ENCODE measurements at places on chromosomes 16 and 17.
A peak's percentile ranks its signal among the peaks of the same experiment; 100 is the strongest.

- DNase-seq, result no peak
Observed at GRCh38 chr17:75439287-75439686, 17.1 kb upstream of the TMEM94 start.

DNA sequence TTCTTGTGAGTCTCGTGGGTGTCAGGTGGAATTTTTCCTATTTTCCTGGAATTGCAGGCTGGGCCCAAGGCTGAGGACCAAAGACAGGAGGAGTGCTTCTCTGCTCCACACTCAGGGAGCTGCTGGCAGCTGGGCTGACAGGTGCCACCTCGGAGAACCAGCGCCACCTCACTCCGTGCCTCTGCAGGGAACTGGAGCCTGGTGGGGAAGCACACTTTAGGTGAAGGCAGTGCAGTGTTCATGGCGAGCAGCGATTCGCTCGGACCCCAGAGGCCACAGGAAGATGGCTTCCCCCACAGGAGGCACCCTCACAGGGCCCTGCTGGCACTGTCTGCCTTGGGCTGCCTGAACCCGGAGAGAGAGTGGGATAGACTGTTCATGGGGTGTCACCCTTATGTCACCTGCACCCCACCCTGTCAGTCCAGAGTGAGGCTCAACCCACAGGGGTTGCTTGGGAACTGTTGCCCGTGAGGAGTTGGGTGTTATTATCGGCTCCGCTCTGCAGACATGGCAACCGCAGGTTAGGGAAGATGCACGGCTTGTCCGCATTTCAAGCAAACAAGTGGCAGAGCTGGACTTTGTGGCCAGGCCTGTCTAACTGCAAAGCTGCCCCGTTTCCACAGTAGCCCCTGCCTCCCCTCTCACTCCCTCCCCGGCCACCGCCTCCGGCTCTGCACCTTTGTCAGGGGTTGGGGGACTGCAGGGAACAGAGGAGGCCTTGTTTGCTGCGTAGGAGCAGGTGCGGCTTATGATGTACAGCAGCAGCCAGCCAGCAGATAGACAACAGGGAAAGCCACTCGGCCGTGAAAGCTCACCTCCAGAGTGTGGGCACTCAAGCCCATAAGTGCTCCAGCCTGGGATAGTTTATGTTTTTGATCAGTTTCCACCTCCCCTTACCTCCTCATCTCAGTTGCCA, 15.5 kb downstream of the TBC1D24 start:
- DNase-seq, result peak; percentile 59

DNA sequence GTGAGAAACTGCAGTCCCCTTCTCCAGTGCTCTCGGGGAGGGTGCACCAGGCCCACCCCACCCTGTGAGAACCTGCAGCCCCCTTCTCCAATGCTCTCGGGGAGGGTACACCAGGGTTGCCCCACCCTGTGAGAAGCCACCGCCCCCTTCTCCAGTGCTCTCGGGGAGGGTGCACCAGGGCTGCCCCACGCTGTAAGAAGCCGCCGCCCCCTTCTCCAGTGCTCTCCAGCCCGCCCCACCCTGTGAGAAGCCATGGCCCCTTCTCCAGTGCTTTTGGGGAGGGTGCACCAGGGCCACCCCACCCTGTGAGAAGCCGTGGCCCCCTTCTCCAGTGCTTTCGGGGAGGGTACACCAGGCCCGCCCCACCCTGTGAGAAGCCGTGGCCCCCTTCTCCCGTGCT, 12.1 kb downstream of the SPATA33 start:
- no peak for DNase-seq

- no peak for DNase-seq
Observed at GRCh38 chr17:53133876-53134275, 688.9 kb upstream of the KIF2B start.

DNA sequence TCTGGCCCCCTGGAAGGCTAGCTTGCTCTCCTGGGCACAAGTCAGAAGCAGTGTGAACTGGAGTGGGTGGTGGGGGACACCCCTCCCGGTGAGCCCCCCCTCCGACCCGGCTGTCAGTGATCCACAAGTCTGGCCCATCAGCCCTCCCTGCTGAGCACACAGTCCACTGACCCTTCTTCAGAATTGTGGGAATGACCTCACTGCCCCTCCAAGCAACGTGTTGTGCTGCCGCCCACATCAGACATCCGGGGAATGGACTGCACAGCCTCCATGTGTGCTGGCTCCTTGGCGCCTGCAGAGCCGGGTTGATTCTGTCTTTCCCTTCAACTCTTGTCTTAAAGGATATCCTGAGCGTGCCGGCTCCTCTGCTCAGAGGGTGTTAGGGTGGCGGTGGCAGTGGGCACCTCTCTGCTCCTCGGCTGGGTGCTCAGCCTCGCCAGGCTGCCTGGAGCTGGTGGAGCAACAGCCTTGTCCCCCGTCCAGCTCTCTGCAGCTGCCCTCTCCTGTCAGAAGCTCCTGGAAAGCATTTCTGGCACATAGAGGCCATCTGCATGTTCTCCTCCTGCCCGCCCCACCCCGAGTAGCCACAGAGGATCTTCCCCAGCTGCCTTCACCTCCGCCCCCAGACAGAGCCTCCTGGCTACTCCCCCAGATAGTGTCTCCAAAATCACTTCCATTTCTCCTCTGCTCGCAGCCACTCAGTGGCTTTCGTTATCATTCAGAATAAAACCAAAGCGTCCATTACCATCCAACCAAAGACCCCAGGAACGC, 19.8 kb downstream of the NPTX1 start:
- no peak for DNase-seq

DNA sequence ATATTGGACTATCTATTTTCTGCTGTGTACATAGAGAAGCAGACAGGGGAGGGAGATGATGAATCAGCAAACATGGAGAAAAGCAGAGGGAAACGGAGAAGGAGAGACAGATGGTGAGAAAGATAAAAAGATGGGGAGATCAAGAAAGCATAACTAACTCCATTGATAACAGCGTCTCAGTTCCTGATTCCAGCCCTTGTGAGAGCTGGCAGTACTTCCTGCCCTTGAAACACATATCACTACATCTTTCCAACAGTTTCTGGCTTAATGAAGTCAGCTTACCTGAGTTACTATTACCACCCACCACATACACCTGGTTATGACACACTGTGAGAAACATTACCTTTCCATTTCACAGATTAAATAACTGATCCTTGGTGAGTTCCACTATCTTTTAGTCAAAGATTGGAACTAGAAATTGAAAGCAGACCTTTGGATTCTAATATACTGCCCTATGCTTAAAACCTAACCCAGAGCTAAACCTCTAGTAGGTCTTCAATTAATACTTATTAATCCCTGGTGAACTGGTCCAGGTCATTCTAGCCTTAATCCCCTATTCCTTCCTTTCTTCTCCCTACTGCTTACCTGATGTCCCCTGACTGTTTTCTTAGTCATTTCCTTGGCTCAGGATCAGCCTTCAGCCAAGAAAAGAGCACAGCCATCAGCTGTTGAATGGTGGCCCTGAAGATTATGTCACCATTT, 346.6 kb upstream of the CCL2 start:
- DNase-seq, result no peak

- no peak for DNase-seq
Observed at GRCh38 chr17:48809182-48809581, 7.8 kb downstream of the TTLL6 start.

DNA sequence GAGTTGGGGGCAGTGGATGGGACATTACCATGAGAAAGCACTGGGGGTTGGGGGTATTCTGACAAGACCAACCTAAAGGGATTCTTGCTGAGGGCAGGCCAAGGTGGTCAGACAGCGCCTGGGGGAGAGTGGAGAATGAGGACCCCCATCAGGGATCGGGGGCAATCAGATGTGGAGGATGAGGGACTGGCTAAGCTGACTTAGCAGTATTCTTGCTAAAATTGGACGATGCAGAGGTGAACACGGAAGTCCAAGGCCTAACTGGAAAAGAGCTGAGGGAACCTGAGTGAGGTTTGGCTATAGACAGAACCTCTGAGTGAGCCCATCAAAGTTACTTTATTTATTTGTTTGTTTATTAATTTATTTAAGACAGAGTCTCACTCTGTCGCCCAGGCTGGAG, 9.2 kb downstream of the QPRT start:
- no peak for DNase-seq

DNA sequence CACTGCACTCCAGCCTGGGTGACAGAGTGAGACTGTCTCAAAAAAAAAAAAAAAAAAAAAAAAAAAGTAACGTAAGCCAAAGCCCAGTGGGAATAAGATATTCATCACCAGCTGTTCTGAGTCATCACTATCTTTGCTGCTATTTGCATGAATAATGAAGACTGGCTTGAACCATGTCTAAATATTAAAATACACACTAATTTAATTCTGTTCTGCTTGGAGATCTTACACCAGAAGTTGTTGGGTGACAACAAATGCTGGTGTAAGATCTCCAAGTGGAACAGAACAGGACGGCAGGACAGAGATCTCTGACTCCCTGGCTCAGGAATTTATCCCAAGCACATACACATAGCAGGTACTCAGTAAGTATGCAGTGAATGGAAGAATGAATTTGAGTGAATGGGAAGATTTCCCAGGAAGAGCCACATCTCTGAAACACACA, 19.6 kb downstream of the DNAH17 start:
- DNase-seq, result no peak

GRCh38 chr17:67488161-67488560, 111.1 kb downstream of the PITPNC1 start:
- DNase-seq, result no peak

DNA sequence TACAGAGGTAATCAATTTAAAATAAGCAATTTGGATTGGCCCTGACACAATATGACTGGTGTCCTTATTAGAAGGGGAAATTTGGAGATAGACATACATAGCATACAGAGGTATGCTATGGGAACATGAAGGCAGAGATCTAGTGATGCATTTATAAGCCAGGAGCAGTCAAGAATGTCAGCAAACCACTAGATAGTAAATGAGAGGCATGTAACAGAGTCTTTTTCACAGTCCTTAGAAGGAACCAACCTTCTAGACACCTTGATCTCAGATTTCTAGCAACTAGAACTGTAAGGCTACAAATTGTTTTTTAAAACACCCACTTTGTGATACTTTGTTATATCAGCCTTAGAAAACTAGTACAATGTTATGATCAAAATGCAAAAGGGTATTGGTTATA, 54.3 kb upstream of the CA10 start:
- no peak for DNase-seq

DNA sequence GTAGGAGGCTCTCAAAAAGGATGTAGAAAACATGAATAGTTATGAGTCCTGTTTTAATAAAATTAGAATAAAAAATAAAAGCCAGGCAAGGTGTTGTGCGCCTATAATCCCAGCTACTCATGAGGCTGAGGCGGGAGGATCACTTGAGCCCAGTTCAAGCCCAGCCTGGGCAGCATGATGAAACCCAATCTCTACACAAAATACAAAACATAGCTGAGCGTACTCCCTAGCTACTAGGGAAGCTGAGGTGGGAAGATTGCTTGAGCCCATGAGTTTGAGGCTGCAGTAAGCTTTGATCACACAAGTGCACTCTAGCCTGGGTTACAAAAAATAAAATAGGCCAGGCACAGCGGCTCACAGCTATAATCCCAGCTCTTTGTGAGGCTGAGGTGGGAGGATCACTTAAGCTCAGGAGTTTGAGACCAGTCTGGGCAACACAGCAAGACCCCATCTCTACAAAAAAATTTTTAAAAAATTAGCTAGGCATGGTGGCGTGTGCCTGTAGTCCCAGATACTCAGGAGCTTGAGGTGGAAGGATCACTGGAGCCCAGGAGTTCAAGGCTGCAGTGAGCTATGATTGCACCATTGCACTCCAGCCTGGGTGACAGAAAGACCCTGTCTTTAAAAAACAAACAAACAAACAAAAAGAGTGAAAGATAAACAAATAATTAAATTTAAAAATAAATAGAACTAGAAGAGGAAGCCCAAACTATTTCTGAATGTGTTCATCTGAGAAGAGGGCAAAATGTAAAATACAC, 17.2 kb upstream of the PRM1 start:
- no peak for DNase-seq

- DNase-seq, result no peak
Observed at GRCh38 chr16:57371494-57372371, 557 bp upstream of the CX3CL1 start.

- DNase-seq, result no peak
Observed at GRCh38 chr16:56424404-56424764, 961 bp downstream of the AMFR start.

- peak; percentile 22 for DNase-seq
Observed at GRCh38 chr17:7237761-7238419, 1.4 kb downstream of the PHF23 start.

- no peak for DNase-seq
Observed at GRCh38 chr16:31301708-31302400, 42.1 kb downstream of the ITGAM start.

- no peak for DNase-seq
Observed at GRCh38 chr17:66934040-66934439, 30.5 kb upstream of the CACNG4 start.

DNA sequence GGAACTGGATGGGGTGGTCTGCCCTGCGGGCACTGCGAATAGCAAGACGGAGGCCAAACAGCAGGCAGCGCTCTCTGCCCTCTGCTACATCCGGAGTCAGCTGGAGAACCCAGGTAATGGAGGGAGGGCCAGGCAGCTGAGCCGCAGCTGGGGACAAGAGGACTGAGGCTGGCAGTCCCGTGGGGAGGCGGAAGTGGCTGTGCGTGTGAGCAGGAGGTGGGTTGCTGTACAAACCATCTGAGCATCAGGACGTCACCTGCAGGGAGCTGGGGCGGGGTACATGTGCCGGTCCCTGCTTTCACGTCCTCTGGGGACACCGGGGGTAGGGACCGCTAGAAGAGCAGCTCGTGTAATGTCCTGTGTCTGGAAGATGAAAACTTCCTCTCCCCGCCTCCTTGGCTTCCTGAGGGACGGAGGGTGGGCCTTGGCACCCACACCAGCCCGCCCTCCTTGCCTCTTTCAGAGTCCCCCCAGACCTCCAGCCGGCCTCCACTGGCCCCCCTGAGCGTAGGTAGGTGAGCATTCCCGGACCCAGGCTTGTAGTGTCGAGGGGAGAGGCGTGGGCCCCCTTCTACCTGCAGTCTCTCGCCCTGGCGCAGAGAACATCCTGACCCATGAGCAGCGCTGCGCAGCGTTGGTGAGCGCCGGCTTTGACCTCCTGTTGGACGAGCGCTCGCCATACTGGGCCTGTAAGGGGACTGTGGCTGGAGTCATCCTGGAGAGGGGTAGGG, 3.7 kb downstream of the ADAD2 start:
- peak; percentile 34 for DNase-seq

DNA sequence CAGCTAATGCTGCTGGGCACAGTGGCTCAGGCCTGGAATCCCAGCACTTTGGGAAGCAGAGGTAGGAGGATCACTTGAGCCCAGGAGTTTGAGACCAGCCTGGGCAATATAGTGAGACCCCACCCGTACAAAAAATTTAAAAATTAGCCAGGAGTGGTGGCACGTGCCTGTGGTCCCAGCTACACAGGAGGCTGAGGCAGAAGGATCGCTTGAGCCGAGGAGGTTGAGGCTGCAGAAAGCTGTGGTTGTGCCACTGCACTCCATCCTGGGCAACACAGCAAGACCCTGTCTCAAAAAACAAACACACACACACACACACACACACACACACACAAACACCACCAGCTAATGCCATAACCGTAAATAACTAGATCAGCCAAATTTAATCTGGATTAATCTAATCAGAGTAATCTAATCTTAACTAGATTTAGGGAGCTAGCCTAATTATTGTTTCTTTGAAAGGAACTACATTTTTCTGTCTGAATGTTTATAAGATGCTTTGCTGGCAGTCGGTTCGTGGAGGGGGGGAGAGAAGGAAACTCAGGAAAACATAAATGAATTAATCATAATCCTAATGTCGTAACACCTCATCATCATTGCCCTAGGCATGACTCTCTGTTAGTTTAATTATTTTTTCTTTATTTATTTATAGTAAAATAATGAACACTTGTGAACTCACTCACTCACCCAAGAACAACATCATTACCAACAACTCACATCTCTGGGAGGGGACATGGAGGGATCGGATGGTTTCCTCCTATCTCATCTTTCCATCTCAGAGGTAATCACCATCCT, 12.5 kb upstream of the RBBP6 start:
- no peak for DNase-seq
